ENCODE measurements at places on chromosomes 11 and 22.

- peak; percentile 25 for DNase-seq
Observed at GRCh38 chr11:75734491-75735180, 17.0 kb downstream of the MOGAT2 start.

DNA sequence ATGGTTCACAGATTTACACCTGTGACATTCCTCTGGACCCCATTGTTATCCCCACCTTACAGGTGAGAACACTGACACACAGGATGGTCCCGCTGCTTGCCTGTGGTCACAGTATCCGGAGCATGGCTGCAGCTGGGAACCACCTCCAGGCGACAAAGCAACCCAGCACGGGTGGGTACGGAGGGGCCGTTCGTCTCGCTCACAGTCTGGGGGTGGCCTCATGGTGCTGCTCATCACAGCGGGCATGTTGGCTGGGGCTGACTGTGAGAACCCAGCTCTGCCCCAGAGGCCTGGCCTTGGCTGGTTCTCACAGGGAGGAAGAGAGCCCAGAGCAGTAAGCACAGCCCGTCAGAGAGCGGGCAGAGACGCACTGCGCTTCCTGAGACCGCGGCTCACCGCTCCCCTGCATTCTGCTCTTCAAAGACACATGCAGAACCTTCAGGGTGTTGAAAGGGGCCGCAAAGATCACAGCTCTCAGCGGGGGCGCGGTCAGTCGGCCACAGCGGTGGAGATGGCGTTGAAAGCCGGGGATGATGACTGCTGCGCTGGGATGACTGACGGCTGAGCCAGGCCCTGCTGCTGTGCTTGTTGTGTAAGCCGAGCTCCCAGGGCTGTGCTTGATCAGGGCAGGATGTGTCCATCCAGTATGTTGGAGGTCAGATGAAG lies 423.0 kb downstream of the BRD1 start:
- DNase-seq: no peak

GRCh38 chr11:8650401-8650990 lies 32.0 kb downstream of the TRIM66 start:
- DNase-seq: no peak

DNA sequence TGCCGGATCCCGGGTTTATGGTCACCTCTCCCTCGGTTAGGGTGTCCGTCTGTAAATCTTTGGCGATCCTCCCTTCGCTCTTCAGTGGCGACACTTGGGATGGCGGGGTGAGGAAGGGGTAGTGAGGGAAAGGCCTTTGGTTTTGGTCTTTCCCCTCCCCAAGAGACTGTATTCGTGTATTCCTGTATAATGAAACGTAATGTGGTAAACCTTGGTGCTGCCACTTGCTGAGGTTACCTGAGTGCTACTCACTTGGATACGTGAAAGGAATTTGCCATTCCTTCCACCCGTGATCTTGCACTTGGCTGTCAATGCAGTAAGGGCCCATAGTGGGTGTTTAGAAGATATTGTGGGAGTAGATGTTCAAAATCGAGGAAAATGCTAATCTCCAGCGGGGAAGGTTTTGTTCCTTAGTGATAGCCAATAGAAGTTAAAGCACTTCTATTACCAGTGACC lies 578 bp upstream of the NUP160 start:
- DNase-seq: no peak

DNA sequence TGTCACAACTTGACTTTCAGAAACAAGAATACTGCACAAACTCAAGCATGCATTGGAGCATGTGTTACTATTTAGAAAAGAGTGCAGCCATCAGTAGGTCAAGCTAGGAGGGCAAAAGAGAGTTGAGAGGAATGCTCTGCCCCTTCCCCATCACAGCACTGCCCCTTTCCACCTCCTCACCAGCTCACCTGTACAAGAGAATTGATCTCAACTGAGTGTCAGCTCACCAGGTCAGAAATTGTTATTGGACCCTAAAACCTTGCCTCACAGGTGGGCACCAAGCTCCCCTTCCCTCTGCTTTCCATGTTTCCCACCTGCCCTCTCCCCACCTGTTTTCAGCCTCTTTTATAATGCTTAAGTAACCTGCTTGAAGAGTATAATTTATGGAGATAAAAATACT lies 48.8 kb downstream of the DKK3 start:
- DNase-seq: no peak

- DNase-seq: no peak
Observed at GRCh38 chr11:134250246-134250645, 2.9 kb downstream of the THYN1 start.

- no peak for DNase-seq
Observed at GRCh38 chr11:91688672-91689071, 535.9 kb upstream of the FAT3 start.

DNA sequence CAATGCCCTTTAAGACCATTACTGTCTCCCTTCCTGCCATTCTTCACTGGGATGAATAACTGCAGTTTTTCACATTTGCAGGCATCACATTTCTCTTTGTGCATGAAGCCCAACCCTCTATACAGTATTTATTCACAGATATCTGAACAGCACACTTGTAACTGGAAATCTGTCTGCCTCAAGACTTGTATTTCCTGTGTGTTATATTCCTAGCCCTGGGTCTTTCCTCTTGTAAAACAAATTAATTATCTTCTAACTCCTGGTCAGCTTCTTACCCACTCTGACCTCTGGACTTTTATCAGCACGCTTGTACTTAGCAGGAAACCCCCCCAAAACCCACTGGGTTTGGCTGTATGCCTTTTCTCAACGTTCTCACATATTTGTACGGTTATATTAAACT lies 2.0 kb downstream of the CSRP3 start:
- no peak for DNase-seq

DNA sequence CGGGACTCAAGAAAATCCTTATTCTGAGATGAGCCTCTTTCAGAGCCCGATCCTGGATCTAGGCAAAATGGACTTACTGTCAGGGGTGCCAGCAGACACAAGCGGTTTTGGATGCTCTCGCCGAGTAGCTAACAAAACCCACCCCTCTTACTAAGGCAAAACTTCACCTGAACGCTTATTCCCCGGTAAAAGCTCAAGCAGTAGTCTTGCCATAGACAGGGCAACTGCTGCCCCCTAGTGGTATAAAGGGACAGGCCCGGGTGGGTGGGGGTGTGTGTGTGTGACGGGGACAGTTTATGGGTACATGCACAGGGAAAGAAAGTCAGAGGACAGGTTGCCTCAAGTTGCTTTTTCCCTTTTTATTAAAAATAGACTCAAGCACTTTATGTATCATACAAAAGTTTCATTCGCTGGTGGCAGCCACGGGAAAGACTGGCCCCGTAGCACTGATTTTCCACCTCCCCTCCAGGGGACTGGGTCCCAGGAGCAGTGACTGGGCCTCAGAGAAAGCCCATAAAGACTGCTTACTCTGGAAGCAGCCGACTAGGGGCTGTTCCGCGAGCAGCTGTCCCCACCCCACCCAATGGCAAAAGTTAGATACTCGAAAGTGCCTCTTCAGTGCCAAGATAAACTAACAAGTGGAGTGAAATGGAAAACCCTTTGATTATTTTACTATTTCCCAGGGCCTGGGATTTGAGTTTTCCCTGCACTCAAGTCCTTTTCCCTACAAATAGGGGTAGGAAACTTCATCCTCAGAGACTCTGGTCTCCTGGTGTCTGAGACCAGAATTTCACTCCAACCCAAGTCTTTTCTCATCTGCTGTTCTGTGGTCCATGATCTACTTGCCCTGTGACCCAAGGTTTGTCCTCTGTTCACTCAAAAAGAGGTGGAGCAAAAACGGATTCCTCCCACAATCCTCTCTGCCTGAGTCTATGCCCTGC lies 4.7 kb downstream of the YPEL4 start:
- DNase-seq: peak; percentile 76

DNA sequence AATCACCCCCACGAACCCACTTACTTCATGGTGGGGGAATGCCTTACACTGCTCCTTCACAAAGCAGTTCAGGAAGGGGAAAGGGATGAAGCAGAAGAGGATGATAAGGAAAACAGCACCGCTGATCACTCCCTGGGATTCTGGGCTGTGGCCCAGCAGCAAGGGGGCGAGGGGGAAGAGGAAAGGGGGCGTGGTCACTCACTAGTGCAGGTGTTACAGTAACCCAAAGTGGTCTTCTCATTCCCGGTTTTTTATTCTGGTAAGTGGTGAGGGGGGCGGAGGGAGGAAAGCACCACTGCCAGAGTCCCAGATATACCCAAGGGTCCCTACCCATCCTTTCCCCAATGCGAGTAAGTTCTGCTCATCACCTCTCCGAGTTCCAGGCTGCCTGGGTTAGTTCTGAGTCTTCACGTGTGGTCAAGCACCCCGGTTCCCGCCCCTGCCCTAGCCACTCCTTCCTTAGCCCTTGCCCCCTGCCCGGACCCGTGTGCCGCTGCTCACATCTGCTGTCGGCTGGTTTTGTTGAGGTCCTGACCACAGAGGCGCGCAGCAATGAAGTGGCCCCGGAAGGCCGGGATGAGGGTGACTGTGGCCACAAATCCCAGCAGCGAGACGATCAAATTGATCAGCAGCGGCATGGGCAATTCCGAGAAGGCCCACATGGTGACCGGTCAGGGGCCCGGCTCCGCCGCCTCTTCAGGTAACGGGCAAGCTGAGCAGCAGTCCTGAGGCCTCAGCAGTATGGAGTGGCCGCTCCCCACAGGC lies 477 bp downstream of the DPAGT1 start:
- peak; percentile 66 for DNase-seq

DNA sequence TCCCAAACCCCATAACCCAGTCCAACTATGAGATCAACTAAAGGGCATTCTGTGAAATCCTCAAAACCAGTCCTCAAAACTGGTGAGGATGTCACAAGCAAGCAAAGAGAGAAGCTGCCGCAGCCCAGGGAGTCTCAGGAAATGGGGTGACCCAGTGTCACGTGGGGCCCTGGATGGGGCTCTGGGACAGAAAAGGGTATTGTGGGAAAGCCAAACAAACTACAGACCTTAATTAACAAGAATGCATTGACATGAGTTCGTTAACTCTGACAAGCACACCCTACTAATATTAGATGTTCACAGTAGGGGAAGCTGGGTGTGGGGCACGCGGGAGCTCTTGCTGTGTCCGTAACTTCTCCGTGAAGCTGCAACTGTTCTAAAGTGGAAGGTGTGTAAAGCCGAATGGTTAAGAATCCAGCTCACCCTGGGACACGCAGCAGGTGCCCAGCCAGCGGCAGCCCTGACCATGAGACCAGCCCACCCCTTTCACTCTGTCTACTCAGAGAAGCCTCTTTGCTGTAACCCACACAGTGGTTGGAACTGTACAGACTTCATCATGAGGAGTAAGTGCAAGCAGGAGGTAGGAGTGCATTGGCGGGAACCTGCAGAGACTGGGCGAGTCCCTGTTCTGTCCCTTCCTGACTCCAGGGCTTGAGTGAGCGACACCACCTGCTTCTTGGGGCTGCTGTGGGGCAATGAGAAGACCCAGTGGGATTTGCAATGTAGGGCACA lies 17.9 kb downstream of the LINC01488 start:
- DNase-seq: no peak

DNA sequence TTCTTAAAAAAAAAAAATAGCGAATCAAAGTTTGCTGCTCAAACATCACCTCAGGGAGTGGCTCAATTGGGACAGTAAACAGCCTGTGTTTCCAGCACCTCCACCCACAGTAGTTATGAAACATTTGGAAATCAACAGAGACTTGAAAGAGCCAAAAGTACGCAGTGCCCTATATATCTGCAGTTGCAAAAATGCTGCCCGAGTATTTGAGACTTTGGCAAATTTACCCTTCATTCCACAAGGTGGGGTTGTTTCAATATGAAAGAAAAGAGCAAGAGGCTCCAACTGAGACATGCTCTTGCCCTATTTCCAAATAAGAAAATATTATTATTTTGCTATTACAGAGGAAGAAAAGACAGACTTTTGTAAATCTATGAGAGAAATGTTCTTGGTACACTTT lies 851.1 kb upstream of the RAG2 start:
- DNase-seq: peak; percentile 48

GRCh38 chr22:28969401-28970168 lies 86.2 kb downstream of the ZNRF3 start:
- DNase-seq: no peak

GRCh38 chr22:30514252-30514651 lies 8.8 kb upstream of the SEC14L4 start:
- no peak for DNase-seq

DNA sequence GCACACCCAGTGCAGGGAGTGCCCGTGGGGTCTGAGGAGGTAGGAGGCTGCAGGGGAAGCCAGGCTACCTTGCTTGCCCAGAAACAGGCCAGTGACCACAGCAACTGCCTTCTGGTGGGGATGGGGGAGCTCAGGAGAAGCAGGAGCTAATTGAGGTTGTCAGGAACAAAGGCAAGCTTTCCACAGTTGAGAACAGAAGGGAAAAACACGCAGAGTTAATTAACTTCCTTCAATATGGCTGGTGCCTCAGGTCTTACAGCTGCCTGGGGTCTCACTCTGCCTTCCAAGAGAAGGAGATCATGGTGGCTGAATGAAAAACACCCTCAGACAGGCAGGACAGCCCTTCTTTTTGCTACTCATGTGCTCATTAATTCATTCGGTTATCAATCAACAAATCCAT lies 127.9 kb upstream of the SYT13 start:
- no peak for DNase-seq

DNA sequence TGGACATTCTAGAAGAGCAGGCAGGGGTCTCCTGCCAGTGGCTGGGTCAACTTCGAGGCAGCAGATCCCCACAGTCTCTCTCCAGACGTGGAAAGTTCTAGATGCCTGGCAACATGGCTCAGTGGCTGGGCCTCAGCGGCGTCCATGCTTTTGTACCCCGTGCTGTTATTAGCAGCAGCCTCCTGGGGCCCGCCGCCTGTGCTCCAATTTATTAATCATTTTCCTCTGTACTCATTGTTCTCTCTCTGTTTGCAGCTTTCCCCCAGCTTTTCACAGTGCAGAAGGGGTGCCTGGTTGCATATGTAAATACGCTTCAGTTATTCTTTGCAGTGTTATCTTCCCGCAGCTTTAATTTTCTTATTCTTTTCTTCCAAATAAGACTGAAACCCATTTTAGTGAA lies 515.1 kb downstream of the TBC1D22A start:
- DNase-seq: no peak

- DNase-seq: no peak
Observed at GRCh38 chr22:45704648-45705047, 33.0 kb downstream of the ATXN10 start.

DNA sequence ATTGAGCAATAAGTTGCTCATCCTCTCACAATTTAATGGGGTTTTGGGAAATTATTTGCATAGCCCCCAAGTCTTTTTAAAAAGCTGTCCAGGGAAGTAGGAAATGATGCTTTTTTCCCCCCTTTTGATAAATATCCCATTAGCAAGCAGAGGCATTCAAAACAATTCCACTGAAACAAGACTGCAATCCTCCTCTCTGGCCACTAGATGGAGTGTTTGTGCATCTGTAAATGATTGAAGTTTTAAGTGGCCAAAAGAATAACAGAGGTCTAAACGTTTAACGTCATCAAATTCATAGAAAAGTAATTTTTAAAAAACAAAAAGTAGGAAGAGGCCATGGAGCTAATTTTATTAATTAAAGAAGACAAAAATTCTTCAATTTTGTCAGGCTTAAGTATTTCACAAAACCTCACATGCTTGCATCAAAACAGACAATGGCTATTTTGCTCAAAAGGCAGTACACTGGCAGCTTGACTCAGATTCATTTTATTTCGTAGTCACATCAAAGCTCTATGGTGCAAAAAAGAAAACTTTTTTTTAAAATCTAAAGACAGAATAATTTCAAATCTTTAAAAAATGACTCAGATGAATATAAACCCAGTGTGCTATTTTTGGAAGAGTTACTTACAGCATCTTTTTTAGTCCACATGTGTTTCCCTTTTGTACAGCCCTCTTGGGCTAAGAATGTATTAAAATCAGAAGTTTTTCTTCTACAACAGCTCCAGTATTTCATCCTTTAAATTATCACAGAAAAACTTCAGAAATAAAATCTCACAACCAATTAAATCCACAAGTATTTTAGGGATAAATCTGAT lies 17.8 kb downstream of the CHORDC1 start:
- DNase-seq: peak; percentile 57

Data from MM.1S (cell line).